SK-N-SH (cell line): ENCODE measurements at places on chromosomes 12 and 14. TPM values are rescaled to one million over a fixed set of nuclear protein-coding genes. Genes with fewer than 3 reads are reported as not detected.

The GSC gene
- 0.75 and 1.3 TPM in 2 replicates for polyA plus RNA-seq

The PLA2G1B gene
- not detected in 2 replicates for polyA plus RNA-seq

The ACRBP gene
- 0.71 and 0.88 TPM in 2 replicates for polyA plus RNA-seq

The CSRNP2 gene
- polyA plus RNA-seq: 18.7 and 22.7 TPM in 2 replicates

The TEX52 gene
- not detected in 2 replicates for polyA plus RNA-seq

The CIROP gene
- not detected in 2 replicates for polyA plus RNA-seq

The KRT75 gene
- polyA plus RNA-seq: not detected in 2 replicates

The TMEM233 gene
- polyA plus RNA-seq: 2.3 and 2.6 TPM in 2 replicates

The P2RX7 gene
- 0.43 and 0.60 TPM in 2 replicates for polyA plus RNA-seq

The SLC38A4 gene
- 66.7 and 89.3 TPM in 2 replicates for polyA plus RNA-seq

The P3H3 gene
- 49.5 and 74.6 TPM in 2 replicates for polyA plus RNA-seq

The MEG3 gene
- not detected in 2 replicates for polyA plus RNA-seq

The KRT72 gene
- not detected in 2 replicates for polyA plus RNA-seq

The BBS10 gene
- polyA plus RNA-seq: 5.6 and 9.2 TPM in 2 replicates

The A2M gene
- 0.02 TPM in 1 of 2 replicates, not detected in the other for polyA plus RNA-seq

The PRICKLE1 gene
- 0.45 and 1.2 TPM in 2 replicates for polyA plus RNA-seq

The KRT1 gene
- polyA plus RNA-seq: not detected in 2 replicates

The NRIP2 gene
- polyA plus RNA-seq: not detected in 2 replicates

The DIO3 gene
- 0.03 TPM in 1 of 2 replicates, not detected in the other for polyA plus RNA-seq

The LBHD2 gene
- polyA plus RNA-seq: not detected in 2 replicates

The BCL11B gene
- polyA plus RNA-seq: not detected in 2 replicates
